ENCODE measurements at places on chromosomes 16 and 17.

- no peak for DNase-seq
Observed at GRCh38 chr16:12580809-12581208, 222.9 kb downstream of the CPPED1 start.

DNA sequence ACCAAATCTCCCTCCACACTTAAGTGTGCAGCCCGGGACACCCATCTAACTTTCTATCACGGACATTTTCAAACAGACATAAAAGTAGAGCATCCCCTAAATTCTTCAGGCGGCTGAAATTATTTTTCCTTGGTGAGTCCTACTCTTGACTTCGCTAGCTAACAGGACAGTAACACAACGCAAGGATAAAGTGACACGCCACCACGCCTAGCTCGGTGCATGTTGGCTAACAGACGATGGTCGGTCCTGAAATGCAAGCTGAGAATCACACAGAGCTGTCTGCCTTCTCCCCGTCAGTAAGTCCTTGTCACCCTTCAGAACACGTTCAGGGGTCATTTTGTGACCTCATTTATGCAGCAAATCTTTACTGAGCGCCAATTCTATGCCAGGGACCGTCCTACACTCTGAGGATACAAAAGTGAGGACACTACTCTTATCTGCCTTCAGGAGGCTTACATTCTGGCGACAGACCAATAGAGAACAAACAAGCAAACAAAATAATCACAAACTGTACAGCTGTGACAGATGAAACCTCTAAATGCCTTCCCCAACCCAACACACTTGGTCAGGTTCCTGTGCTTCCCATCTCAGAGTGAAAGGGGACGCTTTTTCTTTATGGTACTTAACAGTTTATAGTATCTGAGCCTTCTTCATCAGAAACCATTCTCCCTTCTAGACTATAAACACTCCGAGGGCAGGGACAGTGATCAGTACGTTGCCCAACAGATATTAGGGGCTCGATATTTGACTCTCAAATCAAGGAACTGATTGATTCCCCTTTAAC is 1.3 kb downstream of the NTAN1 start:
- no peak for DNase-seq

DNA sequence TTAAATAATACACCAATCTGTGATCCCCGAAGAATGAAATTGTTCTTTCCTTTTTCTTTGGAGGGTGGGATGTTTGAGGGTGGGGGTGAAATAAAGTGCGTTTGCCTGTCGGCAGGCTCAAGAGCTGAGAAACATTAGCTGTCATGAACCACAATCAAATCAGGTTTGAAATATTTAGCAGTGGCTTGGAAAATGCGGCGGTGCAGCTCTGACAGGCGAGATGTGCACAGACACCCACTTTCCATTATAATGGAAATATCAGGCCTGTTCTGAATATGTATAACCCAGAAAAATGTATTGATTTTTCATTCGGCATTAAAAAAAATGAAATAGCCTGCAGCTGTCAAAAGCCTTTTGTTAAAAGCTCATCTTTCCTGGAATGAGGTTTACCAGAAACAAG is 212.8 kb downstream of the ZFHX3 start:
- DNase-seq = no peak

GRCh38 chr16:76879420-76879819 is 311.6 kb upstream of the MON1B start:
- DNase-seq = no peak

DNA sequence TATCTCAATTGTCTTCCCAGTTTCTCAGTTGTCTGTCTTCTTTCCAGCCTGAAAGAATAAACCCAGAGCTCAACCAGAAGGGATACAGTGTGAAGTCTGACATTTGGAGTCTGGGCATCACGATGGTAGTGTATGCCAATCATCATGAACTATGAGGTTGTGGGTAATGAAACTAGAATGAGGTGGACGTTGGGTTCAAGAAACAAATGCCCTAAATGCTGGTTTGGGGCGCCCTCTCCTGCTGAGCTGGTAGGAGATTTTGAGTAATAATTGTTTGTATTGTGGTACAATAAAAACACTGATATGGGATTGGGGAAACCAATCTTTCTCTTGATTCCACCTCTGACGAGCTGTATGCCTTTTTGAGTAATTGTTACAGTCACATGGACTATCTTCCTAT is 110.4 kb downstream of the MAP2K6 start:
- no peak for DNase-seq

DNA sequence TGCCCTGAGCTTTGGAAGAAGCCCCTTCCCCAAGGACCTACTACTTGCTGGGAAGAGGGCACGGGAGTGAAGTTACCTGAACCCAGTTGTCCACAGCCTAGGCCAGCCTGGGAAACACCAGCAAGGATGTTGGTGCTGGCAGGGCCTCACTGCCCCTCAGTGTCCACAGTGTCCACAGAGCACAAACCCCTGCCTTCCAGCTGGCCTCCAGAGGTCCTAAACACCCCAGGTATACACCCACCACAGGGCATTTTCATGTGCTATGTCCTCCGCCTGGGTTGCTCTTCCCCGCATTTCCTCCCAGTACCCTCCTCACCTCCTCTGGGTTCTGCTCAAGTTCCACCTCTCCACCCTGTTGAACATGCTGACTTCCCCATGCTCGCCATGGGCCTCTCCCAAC is 4.2 kb upstream of the PEMT start:
- no peak for DNase-seq

- no peak for DNase-seq
Observed at GRCh38 chr16:17311333-17312093, 159.2 kb downstream of the XYLT1 start.

- DNase-seq = no peak
Observed at GRCh38 chr17:32859857-32860525, 16.9 kb downstream of the MYO1D start.

DNA sequence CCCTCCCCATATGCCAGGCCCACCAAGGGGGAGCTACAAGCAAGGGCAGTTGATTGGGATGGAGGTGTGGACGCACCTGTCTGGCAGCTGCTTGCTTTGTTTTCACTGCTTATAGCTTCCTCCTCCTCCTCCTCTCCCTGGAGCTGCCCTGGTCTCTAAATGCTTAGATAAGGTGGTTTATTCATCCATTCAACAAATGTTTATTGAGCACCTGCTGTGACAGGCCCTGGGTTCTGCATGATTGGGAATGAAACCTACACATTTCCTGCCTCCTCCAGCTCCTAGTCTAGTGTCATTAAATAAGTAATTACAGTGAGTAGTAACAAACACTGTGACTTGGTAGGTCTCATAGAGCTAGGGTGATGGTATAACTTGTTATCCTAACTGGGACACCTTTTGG is 17.4 kb upstream of the MAP3K14 start:
- no peak for DNase-seq

DNA sequence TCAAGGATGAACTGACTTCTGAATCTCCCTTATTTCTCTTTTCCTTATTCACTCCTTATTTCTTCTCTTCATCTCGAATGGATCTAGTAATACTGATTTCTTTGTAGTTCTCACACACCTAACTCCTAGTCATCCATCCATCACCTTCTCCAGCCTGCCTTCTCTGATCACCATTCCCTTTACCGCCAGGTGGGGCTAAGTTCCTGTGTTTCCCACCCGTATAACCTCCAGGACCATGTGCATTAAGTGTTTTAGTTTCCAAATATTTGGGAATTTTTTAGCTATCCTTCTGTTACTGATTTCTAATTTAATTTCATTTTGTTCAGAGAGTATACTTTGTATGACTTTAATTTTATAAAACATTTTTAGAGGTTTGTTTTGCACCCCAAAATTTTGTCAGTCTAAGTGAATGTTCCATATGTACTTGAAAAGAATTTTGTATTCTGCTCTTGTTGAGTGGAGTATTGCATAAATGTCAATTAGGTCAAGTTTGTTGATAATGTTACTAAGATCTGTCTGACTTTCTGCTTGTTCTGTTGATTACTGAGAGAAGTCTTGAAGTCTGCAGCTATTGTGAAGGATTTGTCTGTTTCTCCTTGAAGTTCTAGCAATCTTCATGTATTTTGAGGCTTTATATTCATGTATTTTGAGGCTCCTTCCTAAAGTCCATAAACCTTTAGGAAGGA is 8.8 kb downstream of the BPTF start:
- DNase-seq = no peak

GRCh38 chr16:12675852-12676251 is 127.8 kb downstream of the CPPED1 start:
- no peak for DNase-seq

DNA sequence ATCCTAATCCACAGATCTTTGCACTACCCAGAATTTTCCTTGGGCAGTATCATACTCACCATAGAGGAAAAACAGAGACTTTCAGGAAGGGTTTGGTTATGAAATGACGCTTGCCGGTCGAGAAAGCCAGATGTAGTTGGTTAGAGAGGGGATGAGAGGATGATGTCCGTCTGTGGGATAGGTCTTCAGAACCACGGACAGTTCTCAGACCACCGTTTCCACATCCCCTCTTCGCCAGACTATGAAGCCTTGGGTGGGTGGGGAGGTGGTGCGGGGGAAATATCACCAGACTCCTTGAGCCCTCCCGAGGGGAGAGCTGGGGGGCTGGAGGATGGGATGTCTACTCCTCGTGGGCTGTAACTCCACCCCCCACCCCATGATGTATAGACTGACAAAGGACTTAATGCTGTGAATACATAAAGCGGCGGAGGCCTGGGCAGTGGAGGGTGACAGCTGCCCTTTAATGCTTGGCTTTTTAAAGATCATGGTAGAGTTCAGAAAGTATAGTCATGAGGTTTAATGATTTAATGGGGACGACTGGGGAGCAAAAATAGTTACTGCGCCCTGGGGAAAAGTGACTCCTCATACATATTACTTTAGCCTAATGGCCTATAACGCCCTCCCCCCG is 96.6 kb downstream of the MRM1 start:
- DNase-seq = no peak

GRCh38 chr17:2972749-2973148 is 90.7 kb downstream of the OR1D5 start:
- DNase-seq = no peak

DNA sequence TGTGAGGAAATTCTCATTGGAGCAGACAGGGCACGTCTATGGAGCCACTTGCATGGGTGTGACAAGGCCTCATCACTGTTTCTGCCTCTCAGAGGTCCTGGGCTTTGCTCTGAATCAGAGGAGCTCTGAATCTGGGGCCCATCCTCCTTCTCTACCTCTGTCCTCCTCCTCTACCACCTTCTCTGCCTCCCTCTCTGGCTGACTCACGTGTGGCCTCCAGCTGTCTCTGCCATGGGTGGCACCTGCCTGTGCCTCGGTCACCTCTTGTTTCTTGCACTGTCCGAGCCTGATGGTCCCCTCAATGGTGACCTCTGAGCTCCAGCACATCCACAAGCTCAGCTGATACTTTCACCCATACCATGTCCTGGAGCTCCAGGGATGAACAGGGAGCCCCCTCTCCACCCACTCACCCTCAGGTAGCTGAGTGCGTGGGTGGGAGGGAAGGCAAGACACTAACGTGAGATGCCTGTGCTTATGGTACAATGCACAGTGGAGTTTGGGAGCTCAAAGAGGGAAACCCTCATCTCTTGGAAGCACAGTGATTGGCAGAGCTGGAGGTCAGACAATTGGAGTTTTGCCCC is 116.4 kb upstream of the CRHR1 start:
- DNase-seq = no peak

- no peak for DNase-seq
Observed at GRCh38 chr16:17134586-17134985, 336.2 kb downstream of the XYLT1 start.

- no peak for DNase-seq
Observed at GRCh38 chr16:54930869-54931119, 129 bp downstream of the IRX5 start.

GRCh38 chr17:42284566-42284965 is 3.7 kb upstream of the STAT5A start:
- no peak for DNase-seq

DNA sequence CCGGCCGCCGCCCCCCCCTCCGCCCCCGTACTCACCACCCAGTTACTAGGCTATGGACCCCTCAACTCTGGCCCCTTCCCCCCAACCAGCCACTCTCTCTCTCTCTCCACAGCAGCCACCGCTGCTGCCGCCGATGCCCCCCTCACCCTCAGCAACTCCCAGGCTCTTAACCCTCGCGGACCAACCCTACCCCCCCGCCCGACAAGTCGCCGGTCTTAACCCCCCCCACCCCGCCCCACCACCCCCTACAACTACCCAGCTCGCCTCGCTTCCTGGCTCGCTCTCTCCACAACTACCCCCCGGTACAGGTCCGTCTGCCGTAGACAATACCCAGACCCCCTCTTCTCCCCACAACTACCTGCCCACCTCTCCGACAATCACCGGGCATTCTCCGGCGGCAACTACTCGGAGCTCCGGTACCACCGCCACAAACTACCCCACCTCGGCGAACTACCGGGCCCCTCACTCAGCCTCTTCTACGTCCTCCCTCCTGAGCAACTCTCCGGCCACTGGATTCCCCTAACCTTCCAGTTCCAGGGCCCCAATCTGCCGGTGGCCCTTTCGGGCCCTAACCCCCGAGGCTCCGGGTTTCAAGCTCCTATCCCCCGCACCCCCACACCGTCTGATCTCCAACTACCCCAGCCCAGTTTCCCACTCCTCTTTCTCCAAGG is 702 bp downstream of the PHF23 start:
- DNase-seq = no peak

- DNase-seq = no peak
Observed at GRCh38 chr16:85126705-85127378, 14.6 kb upstream of the CIBAR2 start.

DNA sequence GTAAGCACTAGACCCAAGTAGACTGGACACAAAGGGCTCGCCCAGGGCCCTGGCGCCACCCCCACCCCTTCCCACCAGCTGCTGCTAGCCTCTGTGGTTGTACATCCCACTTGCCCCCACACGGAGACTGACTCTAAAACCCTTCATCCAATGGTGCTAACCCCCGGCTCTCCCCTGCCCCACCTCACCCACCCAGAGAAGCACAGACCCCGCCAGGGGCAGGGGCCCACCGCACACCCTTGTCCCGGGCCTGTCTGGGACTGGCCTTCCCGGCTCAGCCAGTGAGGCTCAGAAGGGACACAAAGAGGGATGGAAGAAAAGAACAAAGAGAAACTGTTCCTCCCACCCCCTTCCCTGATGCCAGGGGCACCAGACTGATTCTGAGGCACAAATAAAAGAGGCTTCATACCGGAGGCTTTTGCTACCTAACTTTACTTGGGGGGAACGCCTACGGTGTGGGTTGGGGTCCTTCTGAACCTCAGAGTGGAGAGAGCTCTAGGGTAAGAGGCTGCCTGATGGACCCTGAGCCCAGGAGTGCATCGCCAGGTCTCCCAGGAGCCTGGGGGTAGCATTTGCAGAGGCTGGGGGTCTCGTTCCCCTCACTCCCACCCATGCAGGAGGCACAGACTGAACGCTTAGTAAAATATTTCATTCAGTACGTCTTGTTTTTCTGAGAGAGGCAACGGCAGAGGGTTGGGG is 8.2 kb downstream of the CORO6 start:
- DNase-seq = no peak

- no peak for DNase-seq
Observed at GRCh38 chr16:17382514-17382913, 88.2 kb downstream of the XYLT1 start.

- DNase-seq = no peak
Observed at GRCh38 chr17:43316522-43317142, 82.2 kb upstream of the ARL4D start.

DNA sequence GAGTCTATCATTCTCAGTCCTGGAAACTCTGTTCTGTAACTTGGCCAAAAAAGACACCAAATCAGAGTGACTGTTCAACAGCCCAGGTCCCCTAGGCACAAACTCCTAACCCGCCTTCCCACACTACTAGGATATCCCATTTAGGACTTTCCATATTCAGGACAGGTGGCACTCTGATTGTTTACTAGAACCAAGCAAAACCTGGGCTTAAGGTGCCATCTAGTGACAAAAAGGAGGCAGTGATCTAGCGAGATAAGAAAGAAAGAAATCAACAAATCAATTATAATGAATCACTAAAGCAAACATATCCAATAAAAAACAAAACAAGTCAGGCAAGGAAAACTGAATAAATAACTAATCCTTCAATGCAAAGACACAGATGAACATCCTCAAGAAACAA is 203.9 kb downstream of the CEP112 start:
- DNase-seq = peak; percentile 67
